ENCODE measurements at places on chromosomes 1 and 21. TPM values are rescaled to one million over a fixed set of nuclear protein-coding genes. Genes with fewer than 3 reads are reported as not detected.

DNA sequence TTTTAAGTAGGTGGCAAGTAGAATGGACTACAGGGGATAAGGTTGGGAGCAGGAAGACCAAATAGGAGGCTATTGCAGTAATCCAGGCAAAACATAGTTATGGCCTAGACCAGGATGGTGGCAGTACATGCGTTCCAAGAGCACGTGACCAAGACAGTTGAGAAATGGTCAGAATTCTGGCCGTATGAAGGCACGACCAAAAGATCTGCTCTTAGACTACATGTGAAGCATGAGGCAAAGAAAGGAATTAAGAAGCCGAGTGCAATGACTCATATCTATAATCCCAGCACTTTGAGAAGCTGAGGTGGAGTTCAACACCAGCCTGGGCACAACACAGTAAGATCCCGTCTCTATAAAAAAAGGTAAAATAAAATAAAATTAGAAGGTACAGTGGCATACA is 71.3 kb downstream of the LUZP1 start:
- DNase-seq = no peak

- DNase-seq = no peak
These were observed at the start of gene AIM2 for GRCh38 chr1:159076438-159077119. AIM2 (minus strand) TSS chr1:159076766; CDS start chr1:159073499, 3,267 bp downstream.

DNA sequence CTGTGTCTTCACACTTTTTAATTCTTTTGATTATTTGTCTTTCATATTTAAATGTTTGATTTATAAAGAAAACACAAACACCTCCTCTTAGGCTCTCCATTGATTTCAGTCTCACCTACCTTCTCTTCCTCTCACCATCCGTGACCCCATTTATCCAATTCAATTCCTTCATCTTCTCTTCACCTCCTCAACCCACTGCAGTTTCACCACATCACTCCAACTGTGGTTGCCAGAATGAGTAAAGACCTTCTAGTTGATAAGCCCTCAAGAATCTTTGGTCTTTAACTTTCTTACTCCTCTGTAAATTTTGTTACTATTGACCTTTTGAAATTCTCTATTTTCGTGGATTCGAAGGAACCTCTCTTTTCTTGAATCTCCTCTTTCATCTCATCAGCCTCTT is 260.7 kb downstream of the CHRM3 start:
- no peak for DNase-seq

The CLK2 gene
- 23.4 TPM for total RNA-seq

DNA sequence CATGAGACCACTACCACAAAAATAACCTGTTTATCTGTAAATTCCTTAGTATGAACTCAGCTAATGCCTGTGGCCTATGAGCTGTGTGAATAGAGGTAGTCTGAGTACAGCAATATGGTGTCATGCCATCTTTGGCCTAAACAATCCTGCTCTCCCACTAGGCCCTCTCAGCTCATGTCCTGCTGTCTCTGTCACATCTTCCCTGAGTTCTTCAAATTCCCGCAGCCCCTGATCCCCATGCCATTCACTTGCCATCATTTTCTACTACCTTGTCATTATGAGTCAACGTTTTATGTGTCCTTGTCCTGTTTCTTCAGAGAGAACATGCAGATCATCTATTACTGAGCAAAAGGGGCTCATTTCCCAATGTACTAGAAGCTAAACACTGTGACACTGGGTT is 125.6 kb downstream of the SPATA46 start:
- DNase-seq = no peak

DNA sequence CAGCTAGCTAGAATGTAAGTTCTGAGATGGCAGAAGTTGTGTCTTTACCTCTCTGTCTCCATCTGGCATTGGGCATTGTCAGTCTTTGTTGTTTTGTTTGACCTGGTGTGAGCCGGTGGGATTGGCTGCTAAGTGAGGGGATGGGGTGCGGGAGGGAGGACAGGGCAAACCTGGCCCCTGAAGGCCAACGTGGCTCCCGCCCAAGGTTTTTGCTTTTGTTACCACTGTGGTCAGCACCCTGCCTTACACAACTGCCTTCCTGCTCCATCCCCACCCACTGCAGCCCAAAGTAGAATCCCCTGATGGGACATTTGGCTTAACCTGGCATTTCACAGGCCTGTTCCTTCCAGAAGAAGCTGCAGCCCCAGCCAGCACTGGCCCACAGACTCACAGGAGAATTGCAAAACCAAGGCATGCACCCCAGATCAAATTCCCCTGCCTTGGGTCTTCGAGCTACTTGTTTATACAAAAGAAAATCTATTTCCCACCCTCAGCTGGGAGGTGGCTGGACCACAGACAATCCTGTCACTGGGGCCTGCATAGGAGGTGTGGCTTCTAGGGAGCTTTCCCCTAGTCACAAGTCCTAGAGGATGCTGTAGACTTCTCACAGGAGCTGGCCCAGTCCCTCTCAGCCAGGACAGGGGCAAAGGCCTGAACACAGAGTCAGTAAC is 147.5 kb downstream of the TRABD2B start:
- DNase-seq = no peak
